ENCODE measurements at places on chromosomes 16 and 17. TPM values are rescaled to one million over a fixed set of nuclear protein-coding genes. Genes with fewer than 3 reads are reported as not detected.

DNA sequence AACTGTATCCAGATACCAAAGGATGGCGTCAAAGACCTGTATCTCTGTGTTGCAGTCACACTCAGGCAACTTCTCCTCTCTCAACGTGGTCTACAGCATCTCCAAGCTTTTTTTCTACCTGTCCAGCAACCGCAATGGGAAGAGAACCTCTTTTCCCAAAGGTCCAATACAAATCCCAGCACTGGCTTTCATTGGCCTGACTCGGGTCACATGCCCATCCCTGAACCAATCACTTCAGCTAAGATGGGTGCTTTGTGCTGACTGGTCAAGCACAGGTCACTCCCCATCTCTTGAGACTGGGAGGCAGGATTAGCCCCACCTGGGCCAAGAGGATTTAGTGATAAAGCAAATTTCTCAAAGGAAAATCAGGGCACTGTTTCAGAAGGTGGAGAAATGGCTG, 71.2 kb upstream of the C16orf82 start:
- DNase-seq: no peak

DNA sequence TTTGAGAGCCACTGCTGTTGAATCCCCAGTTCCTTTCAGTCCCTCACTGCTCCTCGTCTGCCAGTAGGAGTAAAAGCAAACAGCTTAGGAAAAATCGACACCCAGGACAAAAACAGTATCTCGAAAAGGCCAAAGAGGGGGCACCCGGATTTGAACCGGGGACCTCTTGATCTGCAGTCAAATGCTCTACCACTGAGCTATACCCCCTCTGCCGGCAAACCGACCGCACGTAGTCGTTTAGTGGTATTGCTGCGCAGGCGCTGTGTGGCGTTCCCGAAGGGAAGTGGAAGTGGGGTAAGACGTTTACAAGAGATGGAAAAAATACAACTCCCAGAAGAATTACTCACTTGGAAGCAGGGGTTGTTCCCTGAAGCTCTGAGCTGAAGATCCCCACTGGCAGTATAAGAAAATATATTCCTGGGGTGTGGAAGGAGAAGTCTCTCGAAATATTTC, 2.2 kb upstream of the PLXDC1 start:
- peak; percentile 88 for DNase-seq

DNA sequence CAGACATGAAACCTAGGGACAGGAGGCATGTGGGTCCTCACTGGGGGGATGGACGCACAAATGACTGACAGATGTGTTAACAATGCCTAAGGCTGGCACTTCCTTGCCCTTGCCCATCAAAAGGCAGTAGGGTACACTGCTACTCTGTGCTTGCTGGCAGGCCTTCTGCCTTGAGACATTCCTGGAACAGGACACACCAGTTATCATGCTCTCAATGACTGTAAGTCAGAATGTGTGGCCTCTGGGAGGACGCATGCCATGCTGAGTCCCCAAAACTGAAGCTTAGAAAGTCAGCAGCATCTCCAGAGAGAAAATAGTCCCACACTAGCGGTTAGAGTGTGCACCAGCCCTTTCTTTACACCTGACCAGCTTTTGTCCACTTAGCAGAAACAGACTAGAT, 16.1 kb upstream of the SREBF1 start:
- no peak for DNase-seq

- no peak for DNase-seq
These were observed 26.4 kb downstream of the KIFC3 start for GRCh38 chr16:57775661-57776469.

- DNase-seq: peak; percentile 54
These were observed 4.7 kb upstream of the CHD3 start for GRCh38 chr17:7883781-7884386.

GRCh38 chr17:70314506-70314905, 145.2 kb downstream of the KCNJ2 start:
- DNase-seq: no peak

- no peak for DNase-seq
These were observed 3.5 kb downstream of the PPL start for GRCh38 chr16:4933433-4933832.

DNA sequence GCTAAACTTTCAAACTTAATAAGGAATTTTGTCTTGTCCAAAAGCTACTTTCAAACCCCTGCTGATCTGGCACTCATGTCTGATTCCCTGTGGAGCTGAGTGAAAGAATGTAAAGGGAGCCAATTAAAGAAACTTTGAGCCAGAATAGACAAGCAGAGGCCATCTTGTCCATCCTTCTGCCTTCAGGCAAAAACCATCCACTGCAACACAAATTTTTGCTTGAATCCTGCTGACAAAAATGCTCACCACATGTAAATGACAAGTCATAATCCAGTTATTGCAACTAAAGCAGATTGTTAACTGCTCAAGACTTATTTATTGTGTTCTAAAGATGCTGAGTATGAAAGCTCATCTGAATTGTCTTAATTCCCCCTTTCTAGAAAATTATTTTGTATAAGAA, 124.0 kb upstream of the HLF start:
- DNase-seq: no peak

DNA sequence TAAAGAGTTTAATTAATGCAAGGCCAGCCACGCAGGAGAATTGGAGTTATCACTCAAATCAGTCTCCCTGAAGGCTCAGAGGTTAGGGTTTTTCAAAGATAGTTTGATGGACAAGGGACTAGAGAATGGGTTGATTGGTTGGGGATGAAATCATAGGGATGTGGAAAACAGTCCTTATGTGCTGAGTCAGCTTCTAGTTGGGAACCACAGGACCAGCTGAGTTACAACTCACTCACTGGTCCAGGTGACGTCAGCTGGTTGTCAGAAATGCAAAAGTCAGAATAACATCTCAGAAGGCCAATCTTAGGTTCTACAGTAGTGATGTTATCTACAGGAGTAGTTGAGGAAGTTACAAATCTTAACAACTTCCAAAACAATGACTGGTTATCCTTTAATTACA, 47.6 kb downstream of the CPD start:
- no peak for DNase-seq

DNA sequence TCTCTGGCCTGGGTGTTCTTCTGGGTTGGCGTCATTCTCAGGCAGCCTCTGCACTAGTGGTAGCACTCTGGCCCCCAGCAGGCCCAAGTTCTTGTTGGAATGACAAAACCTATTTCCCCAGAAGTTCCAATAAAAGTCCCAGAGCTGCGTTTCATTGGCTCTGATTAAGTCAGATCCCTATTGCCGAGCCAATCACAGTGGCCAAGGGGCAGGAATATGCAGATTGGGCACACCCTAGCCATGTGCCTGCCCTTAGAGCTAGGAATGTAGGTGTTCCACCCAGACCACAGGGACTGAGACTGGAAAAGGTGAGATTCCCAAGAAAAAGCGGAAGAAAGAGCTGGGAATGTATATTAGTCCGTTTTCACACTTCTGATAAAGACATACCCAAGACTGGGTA, 44.9 kb upstream of the POLR3E start:
- DNase-seq: no peak

GRCh38 chr16:22250522-22250921, 44.4 kb downstream of the EEF2K start:
- DNase-seq: no peak

GRCh38 chr16:89145406-89146161, 26.0 kb upstream of the CDH15 start:
- no peak for DNase-seq

GRCh38 chr17:18261146-18261515, 669 bp downstream of the MIEF2 start:
- no peak for DNase-seq

The UBALD1 gene
- total RNA-seq: 18.7 TPM

The MPV17L gene
- total RNA-seq: 0.71 TPM

The TBC1D3G gene
- total RNA-seq: not detected

The CD68 gene
- total RNA-seq: 12.7 TPM

The CEP95 gene
- total RNA-seq: 39.3 TPM

The HSF5 gene
- 5.5 TPM for total RNA-seq

The CCL2 gene
- total RNA-seq: 6.6 TPM

The CEMP1 gene
- 0.16 TPM for total RNA-seq

The CTRB1 gene
- not detected for total RNA-seq

The ANKRD40CL gene
- not detected for total RNA-seq
